ENCODE measurements at places on chromosomes 11 and 22. TPM values are rescaled to one million over a fixed set of nuclear protein-coding genes. Genes with fewer than 3 reads are reported as not detected.

- no peak for DNase-seq
These were observed 47.6 kb downstream of the PLEKHB1 start for GRCh38 chr11:73693899-73694525.

GRCh38 chr11:73755670-73756069 is 5.2 kb downstream of the RAB6A start:
- DNase-seq, result no peak

DNA sequence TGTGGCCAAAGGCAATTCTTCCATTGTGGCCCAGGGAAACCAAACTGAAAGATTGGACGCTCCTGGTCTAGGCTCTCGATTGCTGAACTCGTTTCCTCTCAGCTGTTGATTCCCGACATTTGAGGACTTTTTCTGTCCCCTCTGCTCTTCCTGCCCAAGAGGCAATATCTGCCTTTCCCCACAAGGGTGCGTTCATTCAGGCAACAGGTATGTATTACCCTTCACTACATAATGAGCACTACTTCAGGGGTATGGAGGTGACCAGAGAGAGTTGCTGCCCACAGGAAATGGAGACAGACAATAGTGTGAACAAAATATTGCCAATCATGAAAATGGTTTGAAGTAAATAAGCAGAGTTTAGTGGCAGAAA is 8.2 kb downstream of the PTH start:
- no peak for DNase-seq

- DNase-seq, result no peak
These were observed 14.9 kb downstream of the XKR3 start for GRCh38 chr22:16810188-16810802.

DNA sequence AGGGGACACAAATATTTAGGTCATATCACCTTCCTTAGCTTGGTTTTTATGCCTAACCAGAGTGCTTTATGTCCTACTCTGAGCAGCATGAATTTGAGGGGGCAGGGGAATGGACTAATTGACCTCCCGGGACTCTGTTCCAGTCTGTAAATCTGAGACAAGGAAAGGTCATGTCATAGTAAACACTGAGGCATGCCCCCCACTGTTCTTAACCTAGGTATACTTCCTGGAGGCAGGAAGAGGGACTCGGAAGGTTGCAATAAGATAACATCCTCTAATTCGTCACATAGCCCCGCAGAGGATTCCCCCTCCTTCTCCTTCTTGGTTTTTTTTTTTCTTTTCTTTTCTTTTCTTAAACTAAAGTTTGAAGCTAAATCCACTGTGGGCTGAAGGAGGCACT is 540.3 kb upstream of the CADM1 start:
- no peak for DNase-seq

- DNase-seq, result no peak
These were observed 290.7 kb downstream of the TBC1D22A start for GRCh38 chr22:47053013-47053725.

ELFN2 gene
- 0.05 TPM for total RNA-seq

DNA sequence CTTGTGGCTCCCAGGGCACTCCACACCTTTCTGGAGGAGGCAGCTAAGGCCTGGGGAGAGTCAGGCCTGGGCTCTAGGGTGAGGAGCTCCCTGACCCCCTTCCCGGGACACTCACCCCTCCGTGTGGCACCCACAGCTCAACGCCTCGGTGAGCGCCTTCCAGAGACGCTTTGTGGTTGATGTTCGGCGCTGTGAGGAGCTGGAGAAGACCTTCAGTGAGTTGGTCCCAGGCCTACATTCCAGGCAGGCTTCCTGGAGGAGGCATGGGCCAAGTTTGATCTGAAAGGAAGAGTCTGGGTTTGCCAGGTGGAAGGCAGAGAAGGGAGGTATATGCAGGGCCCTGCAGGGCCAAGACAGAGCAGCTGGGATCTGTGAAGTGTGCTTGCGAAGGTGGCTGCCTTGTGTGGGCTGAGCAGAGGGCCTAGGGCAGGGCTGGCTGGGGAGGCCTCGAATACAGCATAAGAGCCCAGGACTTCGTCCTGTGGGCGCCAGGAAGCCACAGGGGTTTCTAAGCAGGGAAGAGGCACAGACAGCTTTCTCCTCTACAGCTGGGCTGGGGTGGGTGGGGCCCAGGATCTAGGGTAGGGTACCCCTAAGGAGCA is 2.9 kb downstream of the TCIRG1 start:
- no peak for DNase-seq

DNA sequence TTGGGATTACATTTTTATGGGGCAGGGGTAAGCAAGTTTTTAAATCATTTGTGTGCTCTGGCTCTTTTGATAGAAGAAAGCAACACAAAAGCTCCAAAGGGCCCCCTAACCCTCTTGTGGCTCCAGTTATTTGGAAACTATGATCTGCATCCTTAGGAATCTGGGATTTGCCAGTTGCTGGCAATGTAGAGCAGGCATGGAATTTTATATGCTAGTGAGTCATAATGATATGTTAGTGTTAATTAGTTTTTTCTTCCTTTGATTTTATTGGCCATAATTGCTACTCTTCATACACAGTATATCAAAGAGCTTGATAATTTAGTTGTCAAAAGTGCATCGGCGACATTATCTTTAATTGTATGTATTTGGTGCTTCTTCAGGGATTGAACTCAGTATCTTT is 10.1 kb downstream of the RAG1 start:
- no peak for DNase-seq

KMT5B gene
- 30.4 TPM for total RNA-seq

- no peak for DNase-seq
These were observed 115.4 kb downstream of the BRD1 start for GRCh38 chr22:49712195-49712791.

SCGB1C1 gene
- not detected for total RNA-seq

DNA sequence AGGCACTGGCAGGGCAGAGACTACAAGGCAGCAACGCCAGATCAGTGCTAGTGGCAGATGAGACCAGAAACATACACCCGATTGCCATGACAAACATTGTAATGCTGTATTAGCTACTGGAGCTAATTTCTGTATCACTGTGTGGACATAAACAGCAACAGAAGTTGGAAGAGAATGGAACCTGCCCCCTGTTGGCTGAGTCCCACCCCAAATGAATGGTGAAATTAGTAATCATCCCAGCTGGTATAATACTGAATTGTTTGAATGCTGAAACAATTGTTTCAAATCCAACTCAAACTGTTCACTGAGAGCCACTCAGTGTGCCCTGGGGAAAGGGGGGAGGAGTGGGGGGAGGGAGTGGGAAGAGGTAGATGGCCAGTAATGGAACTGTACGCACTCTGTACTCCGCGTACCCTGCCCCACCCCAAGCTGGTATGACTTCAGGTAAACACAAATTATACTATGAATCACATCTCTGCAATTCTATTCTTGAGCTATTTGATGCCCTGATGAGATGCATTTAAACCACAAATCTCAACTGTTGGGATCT is 11.2 kb upstream of the BIRC3 start:
- no peak for DNase-seq

TUB gene
- 22.3 TPM for total RNA-seq

- DNase-seq, result no peak
These were observed 553.6 kb downstream of the NTM start for GRCh38 chr11:131924001-131924400.

DNA sequence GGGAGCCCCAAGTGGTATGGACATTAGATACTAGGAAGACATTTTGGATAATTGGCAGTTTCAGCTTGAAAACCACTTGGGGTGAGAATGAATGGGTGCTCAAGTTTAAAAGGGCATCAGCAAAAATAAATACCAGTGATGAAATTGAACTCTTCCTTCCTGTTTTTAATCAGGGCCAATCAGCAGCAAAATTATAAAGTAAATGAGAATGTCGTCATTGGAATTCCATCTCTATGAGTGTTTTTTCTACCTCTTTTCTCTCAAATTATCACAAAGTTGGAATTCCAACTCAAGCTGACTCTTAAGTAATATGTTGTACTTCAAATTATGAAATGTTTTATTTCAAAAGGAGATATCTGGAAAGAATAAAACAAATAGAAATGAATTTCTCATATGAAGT is 730.6 kb downstream of the METTL15 start:
- DNase-seq, result no peak

DNA sequence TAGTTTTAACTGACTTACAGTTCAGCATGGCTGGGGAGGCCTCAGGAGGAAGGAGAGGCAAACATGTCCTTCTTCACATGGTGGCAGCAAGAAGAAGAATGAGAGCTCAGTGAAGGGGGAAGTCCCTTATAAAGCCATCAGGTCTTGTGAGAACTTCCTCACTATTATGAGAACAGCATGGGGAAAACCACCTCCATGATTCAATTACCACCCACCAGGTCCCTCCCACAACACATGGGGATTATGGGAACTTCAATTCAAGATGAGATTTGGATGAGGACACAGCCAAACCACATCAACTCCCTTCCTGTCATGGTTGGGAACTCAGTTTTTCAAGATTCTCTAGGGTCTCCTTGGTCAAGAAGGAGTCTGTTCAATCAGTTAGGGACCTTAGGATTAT is 432.9 kb upstream of the CNTN5 start:
- DNase-seq, result no peak

NXPE4 gene
- not detected for total RNA-seq

DNA sequence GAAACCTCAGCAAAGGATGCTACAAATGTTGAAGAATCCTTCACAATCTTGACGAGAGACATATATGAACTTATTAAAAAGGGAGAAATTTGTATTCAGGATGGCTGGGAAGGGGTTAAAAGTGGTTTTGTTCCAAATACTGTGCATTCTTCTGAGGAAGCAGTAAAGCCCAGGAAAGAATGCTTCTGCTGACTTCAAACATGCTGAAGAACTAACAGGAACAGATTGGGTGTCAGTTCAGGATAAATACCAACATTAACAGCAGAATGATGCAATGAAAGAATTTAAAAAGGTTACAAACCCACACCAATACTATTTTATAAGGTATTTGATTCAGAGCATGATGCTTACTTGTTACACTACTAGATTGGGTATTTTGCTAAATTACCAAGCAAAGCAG is 33.9 kb downstream of the RAB39A start:
- DNase-seq, result no peak

- no peak for DNase-seq
These were observed 35.1 kb downstream of the FLI1 start for GRCh38 chr11:128728767-128729587.

PRG3 gene
- not detected for total RNA-seq

DNA sequence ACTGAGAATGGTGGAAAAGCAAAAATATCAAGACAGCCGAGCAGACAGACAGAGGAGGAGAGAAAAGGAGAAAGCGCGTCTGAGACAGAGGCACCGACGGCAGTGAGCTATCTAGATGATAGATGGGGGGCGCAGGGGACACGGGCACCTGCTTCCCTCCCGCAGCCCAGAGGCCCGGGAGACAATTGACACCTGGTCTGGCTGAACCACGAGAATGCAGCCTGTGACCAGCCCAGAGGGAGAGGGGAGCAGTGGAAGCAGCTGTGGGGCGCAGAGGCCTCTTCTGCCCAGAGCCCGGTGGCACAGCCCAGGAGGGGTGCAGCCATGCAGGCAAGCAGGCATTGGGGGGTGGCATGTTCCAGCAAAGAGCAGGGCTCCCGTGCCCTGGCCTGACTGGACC is 48.2 kb downstream of the ELFN2 start:
- DNase-seq, result no peak

GRCh38 chr11:10414181-10414580 is 40.9 kb upstream of the AMPD3 start:
- DNase-seq, result no peak

DNA sequence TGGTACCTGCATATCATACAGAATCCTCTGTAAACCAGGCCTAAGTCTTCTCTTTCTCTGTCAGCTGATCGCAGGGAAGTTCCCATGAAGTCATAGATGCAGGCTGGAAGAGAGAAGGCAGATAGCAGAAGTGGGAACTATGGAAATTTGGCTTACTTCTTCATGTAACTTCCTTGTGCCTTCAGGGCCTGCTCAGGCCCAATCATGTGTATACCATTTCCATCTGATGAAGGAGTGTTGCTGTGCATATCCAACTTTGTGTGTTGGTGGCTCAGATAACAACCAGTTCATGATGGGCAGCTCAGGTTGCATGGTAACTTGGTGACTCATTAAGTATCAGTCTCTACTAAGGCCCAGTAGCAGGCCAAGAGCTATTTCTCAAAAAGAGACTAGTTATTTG is 53.1 kb upstream of the CEP295 start:
- no peak for DNase-seq

GRCh38 chr11:114880442-114880841 is 202.1 kb downstream of the NXPE2 start:
- no peak for DNase-seq

- DNase-seq, result no peak
These were observed 60.9 kb downstream of the KDM2A start for GRCh38 chr11:67179892-67180490.

- no peak for DNase-seq
These were observed 11.5 kb downstream of the CD44 start for GRCh38 chr11:35150454-35150853.

FAM180B gene
- total RNA-seq, result not detected

DNA sequence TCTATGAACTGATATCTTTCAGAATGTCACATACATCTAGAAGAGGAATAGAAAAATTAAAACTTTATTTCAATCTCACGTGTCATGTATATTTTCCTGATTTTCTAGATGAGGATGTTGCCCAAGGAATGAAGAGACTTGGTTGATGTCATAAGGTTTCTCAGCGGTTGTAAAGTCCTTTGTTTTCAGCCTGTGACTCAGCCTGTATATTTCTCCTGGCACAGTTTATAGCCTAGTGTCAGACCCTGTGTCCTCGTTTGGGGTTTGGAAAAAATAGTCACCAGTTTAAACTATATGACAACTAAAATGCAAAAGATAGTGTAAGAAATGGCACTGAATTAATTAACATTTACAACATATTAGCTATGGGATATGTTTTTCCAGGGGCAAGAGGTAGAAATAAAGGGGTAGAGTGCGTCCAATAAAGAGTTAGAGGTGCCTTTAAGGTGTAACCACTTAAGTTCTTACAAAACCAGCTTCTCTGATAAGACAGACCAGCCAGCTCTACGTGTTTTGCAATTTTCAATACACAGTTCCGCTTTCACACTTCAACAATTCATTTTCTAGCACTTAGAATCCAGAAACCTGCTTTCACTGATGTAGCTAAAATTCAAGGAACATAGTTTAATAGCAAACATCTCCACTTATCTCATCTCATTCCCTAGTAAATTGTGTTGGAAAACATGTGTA is 1432.6 kb upstream of the TENM4 start:
- DNase-seq, result no peak

All from left ventricle myocardium superior (tissue), 1 donor.